T-cell (primary cell): ENCODE measurements at places on chromosomes 2 and 18. TPM values are rescaled to one million over a fixed set of nuclear protein-coding genes. Genes with fewer than 3 reads are reported as not detected.
A peak's percentile ranks its signal among the peaks of the same experiment; 100 is the strongest.

LIPT1 gene
- total RNA-seq: 13.5 TPM

GRHL1 gene
- total RNA-seq: 0.50 TPM

PLB1 gene
- 0.28 TPM for total RNA-seq

EVA1A gene
- not detected for total RNA-seq

DPP4 gene
- total RNA-seq: 30.1 TPM

SERPINB11 gene
- not detected for total RNA-seq

ABCG5 gene
- total RNA-seq: not detected

TMEFF2 gene
- not detected for total RNA-seq

DNA sequence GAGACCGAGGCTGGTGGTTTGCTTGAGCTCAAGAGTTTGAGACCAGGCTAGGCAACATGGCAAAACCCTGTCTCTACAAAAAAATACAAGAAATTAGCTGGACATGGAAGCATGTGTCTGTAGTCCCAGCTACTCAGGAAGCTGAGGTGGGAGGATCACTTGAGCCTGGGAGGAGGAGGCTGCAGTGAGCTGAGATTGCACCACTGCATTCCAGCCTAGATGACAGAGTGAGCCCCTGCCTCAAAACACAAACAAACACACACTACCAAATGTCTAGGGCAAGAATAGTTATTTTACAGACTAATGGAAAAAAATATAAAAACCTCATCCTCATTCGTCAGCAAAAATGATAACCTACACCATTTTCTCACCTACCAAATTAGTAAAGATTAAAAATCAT, 15.3 kb downstream of the BUB1 start:
- H3K4me1 ChIP-seq: no peaks in the 10 kb centered on the region
- no peak for DNase-seq

DNA sequence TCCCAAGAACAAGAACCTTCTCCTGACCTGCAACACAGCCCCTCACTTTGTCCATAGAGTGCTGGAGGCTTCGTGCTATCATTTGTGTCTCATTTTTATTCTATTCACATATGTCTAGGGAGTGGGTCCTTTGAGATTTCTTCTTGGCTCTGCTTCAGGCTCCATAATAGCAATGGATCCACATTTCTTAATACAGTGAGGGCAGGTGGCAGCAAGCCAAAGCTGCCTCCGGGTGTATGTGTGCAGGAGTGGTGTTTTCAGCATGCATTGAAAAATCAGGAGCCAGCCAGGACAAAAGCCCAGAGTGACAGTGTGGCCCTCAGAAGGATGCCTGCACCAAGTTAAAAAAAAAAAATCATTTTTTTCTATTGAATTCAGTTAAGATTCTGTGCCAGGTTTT, 115.1 kb upstream of the PELI1 start:
- H3K27ac ChIP-seq: no peak overlapping the region
- H3K4me3 ChIP-seq: no peak overlapping the region
- no peaks in the 10 kb centered on the region for H3K36me3 ChIP-seq
- H3K27me3 ChIP-seq: no peaks in the 10 kb centered on the region
- H3K4me1 ChIP-seq: peaks cover 7% of the 10 kb centered on the region

DNA sequence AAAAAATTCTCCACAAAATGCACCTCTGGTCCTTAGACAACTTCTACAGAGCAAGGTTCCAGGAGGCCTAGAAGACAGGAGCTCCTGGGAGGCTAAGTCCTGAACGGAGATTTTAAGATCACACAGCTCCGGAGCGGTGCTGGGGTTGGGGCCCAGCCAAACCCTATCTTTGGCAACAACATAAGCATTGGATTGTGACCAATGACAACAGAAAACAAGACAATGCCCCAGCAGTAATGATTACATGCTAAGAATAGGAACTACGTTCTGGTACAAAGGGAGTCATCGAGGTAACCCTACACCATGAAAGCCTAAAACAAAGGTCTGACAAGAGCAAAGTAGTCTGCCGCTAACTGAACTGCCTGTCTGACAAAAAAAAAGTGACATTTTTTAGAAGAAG, 171.2 kb downstream of the CMPK2 start:
- H3K4me1 ChIP-seq: no peaks in the 10 kb centered on the region
- no peak for DNase-seq
- no peaks in the 10 kb centered on the region for H3K27me3 ChIP-seq
- no peaks in the 10 kb centered on the region for H3K36me3 ChIP-seq
- no peak overlapping the region for H3K27ac ChIP-seq

DNA sequence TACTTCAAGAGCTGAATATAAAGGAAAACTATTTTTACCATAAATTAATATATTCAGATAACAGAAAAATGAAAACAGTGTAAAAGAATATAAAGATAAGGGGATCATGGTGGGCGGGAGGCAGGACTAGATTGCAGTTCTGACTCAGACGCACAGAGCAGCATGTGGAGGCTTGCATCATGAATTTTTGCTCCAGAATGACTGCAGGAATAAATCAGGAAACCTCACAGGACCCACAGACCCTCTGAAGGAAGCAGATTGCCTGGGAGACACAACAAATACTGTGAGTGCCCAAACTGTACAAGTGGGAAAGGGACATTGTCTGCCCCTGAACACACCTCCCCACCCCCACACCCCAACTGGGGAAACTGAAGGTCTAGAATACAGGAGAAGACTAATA, 19.2 kb upstream of the SIGLEC15 start:
- DNase-seq: no peak
- no peak overlapping the region for H3K4me3 ChIP-seq
- no peaks in the 10 kb centered on the region for H3K36me3 ChIP-seq
- no peaks in the 10 kb centered on the region for H3K4me1 ChIP-seq

GRCh38 chr2:136057023-136057801, 60.7 kb downstream of the CXCR4 start:
- H3K27ac ChIP-seq: peak overlapping the region; percentile 65
- no peak overlapping the region for H3K4me3 ChIP-seq
- DNase-seq: no peak
- peaks cover 46% of the 10 kb centered on the region for H3K4me1 ChIP-seq
- H3K36me3 ChIP-seq: no peaks in the 10 kb centered on the region
- no peaks in the 10 kb centered on the region for H3K27me3 ChIP-seq

DNA sequence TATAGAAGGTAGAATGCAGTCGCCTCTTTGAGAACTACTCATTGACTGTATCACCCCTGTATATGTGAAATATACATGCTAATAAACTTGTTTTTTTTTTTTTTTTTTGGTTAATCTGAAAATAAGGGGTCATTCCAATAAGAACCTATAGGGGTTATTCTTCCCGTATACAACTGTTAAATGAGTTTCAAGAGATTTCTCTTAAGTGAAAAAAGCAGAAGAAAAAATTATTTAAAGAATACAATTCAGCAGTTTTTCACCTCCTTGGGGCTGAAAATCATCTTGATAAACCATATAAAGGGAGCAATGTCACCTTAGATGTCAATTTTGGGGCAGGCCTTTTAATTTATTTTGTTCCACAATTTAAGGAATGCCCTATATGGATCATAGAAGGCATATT, 66.5 kb downstream of the SEPTIN10 start:
- H3K27me3 ChIP-seq: no peaks in the 10 kb centered on the region
- no peak for DNase-seq
- no peaks in the 10 kb centered on the region for H3K4me1 ChIP-seq
- H3K27ac ChIP-seq: no peak overlapping the region

DNA sequence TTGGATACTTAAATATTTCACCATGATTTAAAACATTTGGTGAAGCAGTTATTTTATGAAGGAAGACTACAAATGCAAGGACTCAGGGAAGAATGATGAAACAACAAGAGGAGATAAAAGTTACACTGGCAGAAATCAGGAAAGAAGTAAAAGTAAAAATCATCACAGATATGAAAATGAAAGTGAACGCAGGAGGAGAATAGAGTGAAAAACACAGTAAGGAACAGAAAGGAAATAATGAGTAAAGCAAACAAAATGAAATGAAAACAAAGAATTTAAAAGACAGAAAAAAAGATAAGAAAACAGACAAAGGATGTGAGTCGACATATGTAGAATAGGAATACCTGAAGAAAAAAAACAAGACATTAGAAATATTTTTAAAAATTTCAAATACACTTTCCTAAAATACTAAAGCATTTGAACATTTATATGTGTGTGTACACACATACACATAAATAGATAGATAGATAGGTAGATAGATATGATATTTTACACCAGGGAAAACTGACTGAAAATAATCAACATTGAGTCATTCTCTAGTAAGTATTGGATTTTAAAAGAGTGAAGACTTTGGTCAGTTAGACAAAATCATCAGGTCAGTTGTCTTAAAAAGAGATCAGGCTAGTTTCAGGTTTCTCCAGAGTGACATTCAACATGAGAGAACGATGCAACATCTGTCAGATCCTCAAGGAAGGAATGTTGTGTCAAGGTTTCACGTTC, 12.1 kb upstream of the KDSR start:
- H3K4me1 ChIP-seq: no peaks in the 10 kb centered on the region
- no peaks in the 10 kb centered on the region for H3K27me3 ChIP-seq
- no peak overlapping the region for H3K4me3 ChIP-seq

DNA sequence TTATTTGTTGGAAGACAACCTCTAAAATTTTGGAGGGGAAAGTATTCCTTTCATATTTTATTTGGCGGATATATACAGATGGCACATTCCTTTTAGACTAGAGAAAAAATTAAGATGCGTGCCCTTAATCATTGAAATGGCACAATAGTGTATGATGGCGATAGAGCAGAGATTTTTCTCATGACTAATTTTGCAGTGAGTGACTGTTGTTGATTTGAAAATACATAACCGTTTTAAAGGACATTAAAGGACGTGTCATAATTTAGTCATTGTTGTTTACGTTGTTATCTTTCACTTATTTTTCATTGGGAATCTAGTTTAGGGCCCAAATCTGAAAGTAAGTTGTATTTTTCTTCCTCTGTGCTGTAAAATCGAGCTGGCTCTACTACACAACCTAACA, 61.7 kb downstream of the CERS6 start:
- H3K4me1 ChIP-seq: no peaks in the 10 kb centered on the region
- no peak overlapping the region for H3K27ac ChIP-seq
- DNase-seq: no peak
- H3K27me3 ChIP-seq: no peaks in the 10 kb centered on the region
- no peak overlapping the region for H3K4me3 ChIP-seq

GRCh38 chr2:11537951-11538350, 4.1 kb downstream of the GREB1 start:
- DNase-seq: no peak
- no peaks in the 10 kb centered on the region for H3K4me1 ChIP-seq
- H3K27me3 ChIP-seq: peaks cover 3% of the 10 kb centered on the region
- no peak overlapping the region for H3K4me3 ChIP-seq
- H3K36me3 ChIP-seq: no peaks in the 10 kb centered on the region
- H3K27ac ChIP-seq: no peak overlapping the region

DNA sequence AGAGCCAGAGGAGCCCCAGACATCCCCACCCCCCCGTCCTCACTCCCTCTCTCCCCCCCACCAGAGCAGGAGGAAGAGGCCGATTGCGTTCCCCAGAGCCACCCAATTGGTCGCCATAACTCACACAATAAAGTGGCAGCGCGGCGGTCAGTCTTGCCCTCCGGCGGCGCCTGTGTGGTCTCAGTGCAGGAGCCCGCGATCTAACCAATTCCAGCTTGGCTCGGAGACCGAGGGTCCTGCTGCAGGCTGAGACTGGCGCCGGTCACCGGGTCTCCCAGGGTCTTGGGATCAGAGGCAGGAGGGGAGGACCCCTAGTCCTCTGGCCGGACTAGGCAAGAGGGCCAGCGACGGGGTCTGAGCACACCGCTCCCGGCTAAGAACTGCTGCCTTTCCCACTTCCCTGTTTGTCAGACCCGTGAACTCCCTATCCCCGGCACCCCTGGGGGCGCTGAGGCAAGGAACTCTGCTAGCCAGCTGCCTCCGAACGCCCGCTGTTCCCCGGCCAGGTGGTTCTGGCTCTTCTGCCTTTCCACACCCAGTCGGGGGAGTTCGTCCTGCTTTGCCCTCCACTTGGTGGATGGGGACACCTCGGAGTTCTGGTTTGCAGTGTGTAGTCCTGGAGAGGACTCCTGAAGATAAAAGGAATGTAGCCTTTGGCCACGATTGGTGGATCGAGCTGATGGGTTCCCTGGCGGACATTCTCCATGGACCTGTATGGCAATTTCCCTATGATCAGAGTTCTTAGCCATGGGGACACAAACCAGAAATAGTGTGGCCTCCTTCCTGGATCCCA, 1.0 kb upstream of the HOXD12 start:
- no peak overlapping the region for H3K4me3 ChIP-seq
- no peaks in the 10 kb centered on the region for H3K36me3 ChIP-seq
- no peak for DNase-seq
- peaks cover 8% of the 10 kb centered on the region for H3K4me1 ChIP-seq

GRCh38 chr2:227687189-227687588, 20.6 kb downstream of the SCYGR5 start:
- H3K36me3 ChIP-seq: no peaks in the 10 kb centered on the region
- no peaks in the 10 kb centered on the region for H3K4me1 ChIP-seq
- H3K27me3 ChIP-seq: no peaks in the 10 kb centered on the region

- peaks cover 4% of the 10 kb centered on the region for H3K4me1 ChIP-seq
- H3K4me3 ChIP-seq: no peak overlapping the region
These were observed 81.2 kb downstream of the INSIG2 start for GRCh38 chr2:118169359-118170005.

GRCh38 chr18:31309115-31309514, 8.8 kb upstream of the DSG1 start:
- no peaks in the 10 kb centered on the region for H3K36me3 ChIP-seq
- no peak overlapping the region for H3K4me3 ChIP-seq
- no peaks in the 10 kb centered on the region for H3K27me3 ChIP-seq
- H3K27ac ChIP-seq: no peak overlapping the region
- H3K4me1 ChIP-seq: no peaks in the 10 kb centered on the region
- no peak for DNase-seq
